ENCODE measurements at places on chromosomes 3 and 15. TPM values are rescaled to one million over a fixed set of nuclear protein-coding genes. Genes with fewer than 3 reads are reported as not detected.

CD200R1 gene
- total RNA-seq, result 1.9 TPM

FBXO40 gene
- 0.09 TPM for total RNA-seq

LSAMP gene
- total RNA-seq, result 24.6 TPM

DNA sequence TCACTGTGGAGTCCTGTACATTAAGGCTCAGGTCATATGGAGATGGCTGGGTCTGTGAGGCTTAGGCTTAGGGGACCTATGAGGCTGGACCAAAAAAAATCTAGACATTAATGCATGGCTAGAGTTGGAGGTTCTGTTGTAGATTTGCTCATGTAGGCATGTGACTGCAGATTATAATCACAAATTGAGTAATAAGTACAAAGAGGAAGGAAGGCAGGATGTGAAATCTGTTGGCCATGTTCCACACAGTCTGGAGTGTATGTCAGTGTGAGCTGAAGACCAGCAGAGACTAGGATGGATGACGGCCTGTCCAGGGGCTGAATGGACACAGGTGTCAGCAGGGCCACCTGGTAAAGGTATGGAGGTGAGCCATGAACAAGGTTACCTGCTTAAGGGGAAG, at the start of gene ST3GAL6:
ST3GAL6 (plus strand) TSS at position 265 of the 400 bp plus-strand sequence. CDS start 5,101 bp downstream, outside the sequence.
- no peak for DNase-seq

DNA sequence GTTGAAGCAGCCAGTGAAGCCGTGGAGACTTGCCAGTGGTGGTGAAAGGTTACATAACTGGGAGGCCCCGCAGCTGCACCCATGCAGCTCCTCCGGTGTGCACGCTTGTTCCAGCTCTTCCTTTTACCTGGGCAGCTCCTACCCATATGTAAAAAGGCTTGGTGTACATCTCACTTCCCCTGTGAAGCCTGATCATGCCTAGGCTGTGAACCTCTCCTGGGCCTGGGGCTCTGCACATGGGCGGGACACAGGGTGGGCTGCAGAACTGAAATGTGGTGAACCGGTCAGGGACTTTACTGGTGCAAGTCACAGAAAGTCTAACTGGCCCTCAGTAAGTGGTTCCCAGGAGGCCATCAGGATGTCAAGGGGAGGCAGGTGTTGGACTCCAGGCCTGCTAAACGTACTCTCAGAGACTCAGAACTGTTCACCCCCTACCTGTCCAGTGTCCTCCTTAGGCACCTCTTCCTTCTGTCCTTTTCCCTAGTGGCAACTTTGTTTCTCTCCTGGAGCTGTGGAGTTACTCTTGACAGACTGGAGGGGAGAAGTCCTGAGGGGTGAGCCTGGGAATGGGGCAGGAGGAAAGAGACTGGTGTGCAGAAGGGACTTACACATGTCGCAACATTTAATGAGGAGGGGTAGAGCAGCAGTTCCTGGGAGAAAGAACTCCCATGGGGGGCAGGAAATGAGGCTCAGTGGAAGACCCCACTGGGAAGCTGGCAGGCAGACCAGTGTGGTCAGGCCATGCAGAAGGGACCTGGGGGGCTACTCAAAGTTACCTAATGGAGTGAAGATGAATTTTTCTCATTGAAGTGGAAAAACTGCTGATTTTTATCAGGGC, 148.1 kb downstream of the EEFSEC start:
- no peak for DNase-seq

DNA sequence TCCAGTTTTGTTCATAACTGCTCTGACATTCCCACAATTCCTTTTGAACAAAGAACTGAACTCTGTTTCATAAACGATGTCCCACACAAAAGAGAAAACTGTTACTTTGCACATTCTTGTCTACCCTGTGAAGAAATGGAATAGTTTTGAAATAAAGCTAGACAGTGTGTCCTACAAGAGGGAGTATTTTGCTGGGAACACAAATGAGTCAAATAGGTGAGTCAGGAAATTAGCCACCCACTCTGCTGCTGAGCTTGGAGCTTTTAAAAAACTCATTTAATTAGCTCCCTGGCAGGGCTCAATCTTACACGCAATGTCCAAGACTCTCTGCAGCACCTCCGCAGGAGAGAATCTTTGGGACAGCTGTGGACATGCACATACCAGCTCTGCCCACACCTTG, 193.4 kb downstream of the SLC9A9 start:
- DNase-seq, result no peak

DNA sequence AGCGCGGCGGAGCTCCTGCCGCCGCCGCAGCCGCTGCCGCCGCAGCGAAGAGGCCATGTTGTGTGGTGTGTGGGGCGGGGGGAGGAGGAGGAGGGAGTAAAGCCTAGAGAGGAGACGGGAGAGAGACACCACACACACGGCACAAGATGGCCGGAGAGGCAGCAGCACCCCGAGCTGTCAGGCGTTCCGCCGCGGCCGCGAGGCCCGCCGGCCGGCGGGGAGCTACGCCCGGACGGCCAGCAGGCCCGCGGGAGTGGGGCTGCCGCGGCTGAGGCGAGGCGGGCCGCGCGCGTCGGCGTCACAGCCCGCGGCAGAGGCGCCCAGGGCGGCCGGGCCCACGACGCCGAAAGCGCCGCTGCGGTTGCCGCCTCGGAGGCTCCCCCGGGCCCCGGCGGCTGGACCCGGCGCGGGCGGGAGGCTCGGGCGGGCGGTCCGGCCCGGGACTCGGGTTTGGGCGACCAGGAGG, 17.4 kb upstream of the CHD2 start:
- no peak for DNase-seq

DNA sequence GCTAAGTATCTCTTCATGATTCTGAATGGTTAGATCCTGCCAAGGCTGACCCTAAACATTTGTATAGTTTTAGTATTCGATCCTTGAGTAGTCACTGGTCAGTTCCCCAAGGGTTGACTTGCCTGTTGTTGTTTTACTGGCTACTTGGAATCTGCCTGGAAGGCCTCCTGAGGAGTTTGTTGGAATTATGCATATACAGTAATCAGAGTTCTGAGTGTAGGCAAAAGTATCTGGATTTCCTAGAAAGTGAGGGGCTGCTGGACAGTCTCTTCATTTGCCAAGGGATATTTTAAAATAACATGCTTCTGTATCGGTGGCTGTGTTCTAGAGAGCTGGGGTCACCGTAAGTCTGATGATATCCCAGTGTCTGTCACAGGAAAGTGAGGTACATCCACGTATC, 333.2 kb upstream of the C2CD4B start:
- DNase-seq, result no peak

Data from upper lobe of right lung (tissue), 1 donor.